ENCODE measurements at places on chromosomes 5 and 9. TPM values are rescaled to one million over a fixed set of nuclear protein-coding genes. Genes with fewer than 3 reads are reported as not detected.

The ERGIC1 gene
- 145 TPM for total RNA-seq

The RARS1 gene
- 274 TPM for total RNA-seq

The SLC22A4 gene
- total RNA-seq = 3.9 TPM

The DENND4C gene
- total RNA-seq = 114 TPM

The PCDHGB4 gene
- total RNA-seq = 5.6 TPM

The SAPCD2 gene
- total RNA-seq = 36.7 TPM

The HAPLN1 gene
- total RNA-seq = 0.13 TPM

The PCDHB6 gene
- 0.07 TPM for total RNA-seq

The F12 gene
- 1.7 TPM for total RNA-seq

The MRPL22 gene
- 46.1 TPM for total RNA-seq

The RACK1 gene
- total RNA-seq = 3,694 TPM

The RIC1 gene
- 45.7 TPM for total RNA-seq

The CCNJL gene
- 4.0 TPM for total RNA-seq

The SPINK13 gene
- not detected for total RNA-seq

The IL9 gene
- total RNA-seq = not detected

The SLC25A2 gene
- total RNA-seq = 0.27 TPM

The PCDHA11 gene
- total RNA-seq = under 0.01 TPM

The PAEP gene
- not detected for total RNA-seq

The SERF1A gene
- total RNA-seq = 15.4 TPM

The ZFR gene
- 94.0 TPM for total RNA-seq

The FRMD3 gene
- total RNA-seq = 24.6 TPM

The CAVIN4 gene
- total RNA-seq = 1.9 TPM

The SH3RF2 gene
- total RNA-seq = 1.7 TPM

The POLK gene
- total RNA-seq = 49.8 TPM

The LECT2 gene
- total RNA-seq = not detected

Measured in thoracic aorta endothelial cell (primary cell).